ENCODE measurements at places on chromosomes 7 and 10.

- DNase-seq: no peak
Observed at GRCh38 chr10:121698336-121698735, 100.1 kb upstream of the FGFR2 start.

DNA sequence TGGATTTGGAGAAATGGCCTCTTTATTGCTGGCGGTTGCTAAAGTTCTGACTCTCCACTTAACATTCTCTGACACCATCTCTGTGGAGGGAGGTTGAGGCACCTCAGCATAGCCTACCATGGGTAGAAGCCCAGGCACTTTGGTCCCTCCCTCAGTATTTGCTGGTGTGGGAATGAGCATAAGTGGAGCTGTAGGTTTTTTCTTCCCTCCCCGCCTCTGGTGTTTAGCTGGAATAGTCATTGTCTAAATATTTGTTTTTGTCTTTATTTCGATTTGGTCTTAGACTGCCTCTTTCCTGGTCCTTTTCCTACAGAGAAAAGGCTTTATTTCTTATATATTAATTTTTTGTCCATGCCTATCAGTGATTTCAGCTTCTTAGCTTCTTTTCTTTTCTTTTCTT is 203.4 kb upstream of the AGR3 start:
- DNase-seq: no peak

DNA sequence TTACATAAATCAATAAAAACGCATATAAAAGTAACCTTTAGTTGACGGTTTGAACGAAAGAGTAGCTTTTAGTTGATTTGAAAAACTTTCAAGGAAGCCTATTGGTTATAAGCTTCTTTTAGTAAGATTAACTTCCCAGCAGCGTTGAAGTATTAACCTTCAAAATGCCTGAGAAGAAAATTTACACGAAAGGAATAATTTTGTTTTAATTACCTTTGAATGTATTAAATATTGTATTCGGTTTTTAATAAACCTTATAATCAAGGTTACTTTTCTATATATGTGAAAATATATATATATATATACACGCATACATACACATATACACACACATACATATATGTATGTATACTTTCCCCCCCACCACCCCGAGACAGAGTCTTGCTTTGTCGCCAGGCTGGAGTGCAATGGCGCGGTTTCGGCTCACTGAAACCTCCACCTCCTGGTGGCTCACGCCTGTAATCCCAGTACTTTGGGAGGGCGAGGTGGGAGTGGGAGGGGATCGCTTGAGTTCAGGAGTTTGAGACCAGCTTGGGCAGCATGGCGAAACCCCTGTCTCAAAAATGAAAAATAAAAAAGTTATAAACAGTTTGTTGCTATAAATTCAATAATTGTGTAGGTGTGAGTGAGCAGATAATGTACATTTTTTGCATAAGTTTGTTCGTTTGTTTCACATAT is 57.6 kb upstream of the EZH2 start:
- DNase-seq: peak; percentile 86

DNA sequence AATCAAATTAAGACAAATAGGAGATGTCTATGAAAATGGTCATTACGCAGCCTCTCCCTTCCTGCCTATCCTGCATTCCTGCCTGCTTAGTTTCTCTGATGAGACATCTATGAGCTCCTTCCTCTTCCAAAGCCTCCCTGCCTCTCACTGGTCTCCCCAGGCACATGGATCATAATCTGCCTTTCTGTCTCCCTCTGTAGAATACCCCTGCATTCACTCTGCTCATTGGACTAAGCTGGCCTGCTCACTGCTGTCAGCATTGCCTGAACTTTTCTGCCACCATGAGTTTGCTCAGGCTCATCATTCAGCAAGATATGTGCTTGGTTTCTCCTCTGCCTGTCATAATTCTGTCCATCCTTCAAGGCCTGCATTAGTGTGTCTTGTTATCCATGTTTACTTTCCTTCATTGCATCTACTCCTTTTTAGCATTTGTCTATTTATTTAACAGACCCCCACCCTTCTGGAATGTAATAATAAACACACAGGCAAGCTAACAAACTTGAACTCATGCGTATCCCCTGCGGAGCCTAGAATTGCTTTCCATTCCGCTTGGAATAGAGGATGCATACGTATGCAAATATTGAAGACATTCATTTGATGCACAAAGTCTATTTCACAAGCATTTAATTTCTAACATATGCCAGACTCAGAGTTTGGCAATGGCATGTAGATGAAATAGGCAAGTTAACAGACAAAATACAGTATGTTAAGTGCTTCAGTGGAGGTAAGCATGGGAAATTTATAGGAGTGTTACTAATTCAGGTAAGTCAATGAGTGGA is 88.3 kb downstream of the PTPRZ1 start:
- no peak for DNase-seq
